ENCODE measurements at places on chromosomes 2 and 18.

- no peak for DNase-seq
Observed at GRCh38 chr2:159230145-159230877, 56.2 kb downstream of the WDSUB1 start.

GRCh38 chr2:224063298-224063648 is 24.2 kb upstream of the SERPINE2 start:
- no peak for DNase-seq

DNA sequence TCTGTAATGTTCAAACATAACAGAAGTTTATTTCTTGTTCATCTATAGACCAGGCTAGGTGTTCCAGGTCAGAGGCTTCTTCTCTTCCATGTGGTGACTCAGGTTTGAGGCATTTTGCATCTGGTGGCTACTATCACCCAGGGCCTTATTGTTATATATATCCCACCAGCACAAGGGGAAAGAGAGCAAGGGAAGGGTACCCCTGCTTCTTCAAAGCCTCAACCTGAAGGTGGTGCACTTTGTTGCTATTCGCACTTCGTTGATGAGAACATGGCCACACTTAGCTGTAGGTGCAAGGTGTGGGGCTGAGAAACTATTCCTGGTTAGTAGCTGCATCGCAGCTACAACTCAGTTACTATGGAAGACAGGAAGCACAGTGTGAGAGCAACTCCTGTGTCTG is 27.4 kb upstream of the SLC3A1 start:
- no peak for DNase-seq

GRCh38 chr2:241070361-241070760 is 31.7 kb downstream of the MTERF4 start:
- no peak for DNase-seq

GRCh38 chr18:51171625-51172259 is 25.7 kb downstream of the MEX3C start:
- no peak for DNase-seq

DNA sequence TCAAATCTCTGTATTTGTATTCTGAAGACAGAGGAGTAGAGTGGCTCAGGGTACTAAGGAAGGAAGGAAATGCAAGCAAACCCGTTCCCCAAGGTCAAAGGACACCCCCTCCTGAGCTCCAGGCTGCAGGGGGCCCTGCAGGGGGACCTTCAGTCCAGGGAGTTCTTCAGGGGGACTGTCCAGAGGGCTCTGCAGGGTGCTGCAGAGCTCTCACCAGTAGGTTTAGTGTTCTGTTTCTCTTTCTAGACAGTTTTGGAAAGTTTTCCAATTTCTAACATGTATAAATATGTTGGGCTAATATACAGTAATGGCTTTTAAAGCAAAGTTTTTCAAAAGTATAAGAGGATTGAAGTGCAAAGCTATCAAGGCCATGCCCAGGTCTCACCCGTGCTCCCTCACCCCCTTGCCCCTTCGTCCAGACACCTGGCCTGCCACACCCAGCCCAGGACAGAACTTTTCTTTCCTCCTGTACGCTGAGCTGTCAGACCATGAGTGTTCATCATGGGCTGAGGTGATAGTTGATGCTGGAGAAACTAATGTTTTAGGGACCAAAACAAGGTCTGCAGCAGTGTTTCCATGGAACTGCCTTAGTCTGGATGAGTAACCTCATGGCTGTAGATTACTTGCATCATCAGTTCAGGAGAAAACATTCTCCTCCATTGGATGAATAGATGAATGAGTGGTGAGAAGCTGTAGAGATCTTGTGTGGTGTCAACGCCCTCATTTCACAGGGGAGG is 134.2 kb downstream of the GLI2 start:
- no peak for DNase-seq

DNA sequence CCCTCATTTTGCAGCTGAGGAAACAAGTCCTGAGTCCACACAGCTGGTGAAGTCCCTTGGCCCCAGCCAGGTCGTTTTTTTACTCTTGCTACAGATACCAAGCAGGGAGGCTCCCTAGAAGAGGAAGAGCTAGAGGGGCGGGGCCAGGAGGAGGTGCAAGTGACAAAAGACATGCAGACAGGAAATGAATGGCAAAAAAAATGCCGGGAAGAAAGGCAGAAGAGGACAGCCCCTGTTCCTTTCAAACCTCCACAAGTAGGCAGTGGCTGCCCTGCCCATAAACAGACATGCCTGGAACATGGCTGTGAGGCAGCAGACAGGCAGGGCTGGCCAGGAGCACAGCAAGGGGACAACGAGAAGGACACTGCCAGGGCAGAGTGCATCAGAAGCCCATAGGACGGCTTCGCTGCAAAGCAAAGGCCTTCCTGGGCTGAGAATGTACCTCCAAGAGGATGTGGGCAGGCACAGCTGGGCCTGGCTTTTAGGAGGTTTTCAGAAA is 108.7 kb downstream of the ZBTB7C start:
- DNase-seq: peak; percentile 30

DNA sequence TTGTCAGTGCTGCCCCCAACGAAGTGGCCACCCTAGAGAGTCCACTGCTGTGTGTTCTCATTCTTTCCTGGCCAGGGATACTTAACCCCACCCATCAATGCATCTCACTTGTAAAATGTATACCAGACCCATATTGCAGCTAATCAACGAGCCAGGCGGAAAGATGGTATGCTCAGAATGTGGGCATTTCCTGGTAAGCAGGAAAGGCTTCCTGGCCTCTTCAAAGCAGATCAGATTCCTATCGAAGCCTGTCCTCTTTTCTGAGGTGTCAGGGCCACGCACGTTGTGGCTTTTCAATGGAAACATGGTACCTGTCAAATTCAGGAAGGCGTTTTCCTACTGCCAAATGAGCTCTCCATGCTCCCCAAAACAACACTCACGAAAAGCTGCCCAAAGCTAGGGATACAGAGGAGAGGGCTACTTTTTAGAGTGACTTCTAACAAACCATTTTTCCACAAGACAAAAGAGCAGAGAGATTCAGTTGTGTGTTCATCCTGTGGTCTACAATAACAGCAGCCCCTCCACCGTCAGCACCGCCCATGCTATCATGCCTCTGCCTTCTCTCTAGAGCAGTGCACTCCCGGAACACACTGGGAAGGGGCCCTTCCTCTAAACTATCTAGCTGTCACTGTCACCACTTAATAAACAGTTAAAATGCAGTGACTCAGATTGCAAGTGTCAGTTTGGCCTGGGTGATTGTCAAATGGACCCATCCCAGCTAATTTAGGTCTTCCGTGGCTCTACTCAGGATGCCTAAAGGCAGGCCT is 535.1 kb downstream of the RNF144A start:
- DNase-seq: no peak

DNA sequence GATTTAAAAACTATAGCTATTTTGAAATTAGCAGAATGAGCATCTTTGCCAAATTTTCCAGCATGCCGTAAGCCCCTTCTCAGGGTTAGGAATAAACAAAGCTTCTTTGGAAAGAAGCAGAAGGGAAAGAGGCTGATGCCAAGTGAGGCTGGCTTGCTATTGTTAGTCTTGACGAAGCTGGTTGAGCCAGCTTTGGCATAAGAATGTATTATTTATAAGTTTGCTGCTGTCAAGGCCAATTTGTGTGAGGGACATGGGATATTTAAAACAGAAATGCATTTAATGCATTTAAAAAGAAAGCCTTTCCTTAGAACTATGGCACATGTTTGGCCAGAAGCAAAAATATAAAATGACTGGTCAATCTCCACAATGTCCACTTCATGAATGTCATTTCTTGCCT is 52.5 kb upstream of the TTN start:
- DNase-seq: no peak

GRCh38 chr2:7280790-7281189 is 363.6 kb downstream of the RNF144A start:
- no peak for DNase-seq
